GM12891 (cell line): ENCODE measurements at places on chromosomes 13 and 19.

DNA sequence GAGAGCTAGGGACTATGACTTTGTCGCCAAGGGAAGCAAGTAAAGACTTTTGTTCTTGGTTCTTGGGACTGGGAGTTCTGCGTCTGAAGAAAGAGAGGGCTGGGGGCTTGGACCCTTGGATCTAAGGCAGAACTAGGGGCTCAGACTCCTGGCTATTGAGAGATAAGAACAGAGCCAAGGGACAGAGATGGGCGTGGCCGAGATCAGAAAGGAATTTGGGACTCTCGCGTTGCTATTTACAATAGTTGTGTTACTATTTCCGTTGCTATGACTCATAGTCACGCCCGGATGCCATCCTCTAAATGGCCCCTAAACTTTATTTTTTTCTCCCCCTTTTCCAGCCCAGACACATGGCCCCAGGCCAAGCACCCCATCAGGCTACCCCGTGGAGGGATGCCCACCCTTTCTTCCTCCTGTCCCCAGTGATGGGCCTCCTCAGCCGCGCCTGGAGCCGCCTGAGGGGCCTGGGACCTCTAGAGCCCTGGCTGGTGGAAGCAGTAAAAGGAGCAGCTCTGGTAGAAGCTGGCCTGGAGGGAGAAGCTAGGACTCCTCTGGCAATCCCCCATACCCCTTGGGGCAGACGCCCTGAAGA lies 759 bp downstream of the PPP1R15A start:
- peak; percentile 47 for DNase-seq

- DNase-seq: no peak
Measured at GRCh38 chr13:80214050-80214449, 126.9 kb downstream of the SPRY2 start.

GRCh38 chr19:42540071-42540553 lies 11.8 kb upstream of the CEACAM1 start:
- DNase-seq: no peak

DNA sequence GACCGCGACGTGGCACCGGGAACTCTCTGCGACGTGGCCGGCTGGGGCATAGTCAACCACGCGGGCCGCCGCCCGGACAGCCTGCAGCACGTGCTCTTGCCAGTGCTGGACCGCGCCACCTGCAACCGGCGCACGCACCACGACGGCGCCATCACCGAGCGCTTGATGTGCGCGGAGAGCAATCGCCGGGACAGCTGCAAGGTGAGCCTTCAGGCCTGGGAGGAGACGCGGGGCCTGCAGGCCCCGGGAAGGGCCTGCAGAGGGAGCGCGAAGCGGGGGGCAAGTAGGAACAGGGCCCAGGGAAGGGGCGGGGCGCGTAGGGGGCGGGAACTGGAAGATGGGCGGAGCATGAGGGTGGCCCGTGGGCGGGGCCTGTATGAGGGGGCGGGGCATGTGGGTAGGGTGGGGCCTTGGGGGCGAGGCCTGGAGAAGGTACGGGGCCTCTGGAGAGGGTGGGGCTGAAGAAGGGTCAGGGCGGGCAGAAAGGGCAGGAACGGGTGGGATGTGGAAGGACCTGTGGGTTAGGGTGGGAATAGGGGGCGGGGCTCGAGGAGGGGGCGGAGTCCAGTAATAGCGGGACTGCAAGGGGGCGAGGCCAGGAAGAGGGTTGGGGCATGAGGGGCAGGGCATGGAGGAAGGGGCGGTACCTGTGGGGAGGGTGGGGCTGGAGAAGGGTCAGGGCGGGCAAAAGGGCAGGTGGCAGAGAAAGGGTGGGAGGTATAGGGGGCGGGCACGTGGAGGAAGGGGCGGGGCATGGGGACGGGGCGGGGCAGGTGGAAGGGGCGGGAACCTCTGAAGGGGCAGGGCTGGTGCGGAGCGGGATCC lies 2.5 kb downstream of the CFD start:
- no peak for DNase-seq

DNA sequence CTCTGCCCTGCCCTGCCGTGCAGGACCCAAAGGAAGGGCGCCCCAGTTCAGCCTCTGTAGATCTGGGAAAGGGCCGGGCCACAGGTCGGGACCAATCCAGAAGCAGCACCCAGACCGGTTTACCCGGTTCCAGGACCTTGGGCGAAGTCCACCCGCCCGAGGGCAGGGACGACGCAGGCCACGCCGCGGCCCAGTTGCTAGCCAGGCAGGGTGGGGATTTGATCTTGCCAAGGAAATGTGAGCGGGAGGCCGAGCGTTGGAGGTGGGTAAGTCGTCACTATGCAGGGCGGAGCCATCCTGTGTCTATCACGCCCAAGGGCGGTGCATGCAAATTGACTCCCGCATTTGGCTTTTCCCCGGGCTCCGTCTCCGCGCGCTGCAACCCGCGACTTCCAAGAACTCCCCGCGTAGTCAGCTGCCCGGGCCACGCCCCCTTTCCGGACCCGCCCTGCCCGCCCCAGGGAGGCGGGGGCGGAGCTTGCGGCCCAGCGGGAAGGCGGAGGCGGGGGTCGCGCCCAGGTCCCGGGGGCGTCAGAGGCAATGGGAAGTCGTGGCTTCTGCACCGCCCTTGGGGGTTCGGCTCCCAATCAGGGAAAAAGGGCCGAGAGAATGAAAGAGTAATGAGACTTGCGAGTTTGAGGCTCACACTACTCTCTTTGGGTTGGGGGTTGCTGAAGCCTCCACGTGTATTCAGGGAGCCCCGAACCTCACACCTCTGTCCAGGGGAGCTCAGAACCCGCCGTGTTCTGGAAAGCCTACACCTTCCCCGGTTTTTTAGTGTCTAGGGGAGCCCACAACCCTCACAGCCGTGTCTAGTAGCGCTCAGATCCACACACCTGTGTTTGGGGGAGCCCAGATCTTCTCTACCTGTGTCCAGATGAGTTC lies 12.8 kb downstream of the IER2 start:
- no peak for DNase-seq

DNA sequence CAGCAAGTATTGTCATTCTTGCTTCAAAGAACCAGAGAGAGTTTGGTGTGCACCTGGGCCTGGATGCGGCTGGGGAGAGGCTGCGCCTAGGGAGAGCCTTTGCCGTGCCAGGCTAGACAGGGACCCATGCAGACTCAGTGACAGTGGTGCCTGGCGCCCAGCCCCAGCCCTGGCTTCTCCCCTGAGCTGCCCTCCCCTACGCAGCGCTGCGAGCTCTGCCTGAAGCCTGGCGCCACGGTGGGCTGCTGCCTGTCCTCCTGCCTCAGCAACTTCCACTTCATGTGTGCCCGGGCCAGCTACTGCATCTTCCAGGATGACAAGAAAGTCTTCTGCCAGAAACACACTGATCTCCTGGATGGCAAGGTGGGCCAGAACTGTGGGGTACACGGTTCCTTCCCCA lies 12.0 kb downstream of the KMT2B start:
- DNase-seq: no peak

- DNase-seq: peak; percentile 29
Measured at GRCh38 chr13:25468325-25469168, 96.8 kb downstream of the ATP8A2 start.

- DNase-seq: no peak
Measured at GRCh38 chr19:35977446-35978222, 17.4 kb upstream of the SDHAF1 start.

- DNase-seq: no peak
Measured at GRCh38 chr13:29193083-29193482, 372.9 kb downstream of the MTUS2 start.

- no peak for DNase-seq
Measured at GRCh38 chr13:53079691-53080090, 51.1 kb downstream of the OLFM4 start.

DNA sequence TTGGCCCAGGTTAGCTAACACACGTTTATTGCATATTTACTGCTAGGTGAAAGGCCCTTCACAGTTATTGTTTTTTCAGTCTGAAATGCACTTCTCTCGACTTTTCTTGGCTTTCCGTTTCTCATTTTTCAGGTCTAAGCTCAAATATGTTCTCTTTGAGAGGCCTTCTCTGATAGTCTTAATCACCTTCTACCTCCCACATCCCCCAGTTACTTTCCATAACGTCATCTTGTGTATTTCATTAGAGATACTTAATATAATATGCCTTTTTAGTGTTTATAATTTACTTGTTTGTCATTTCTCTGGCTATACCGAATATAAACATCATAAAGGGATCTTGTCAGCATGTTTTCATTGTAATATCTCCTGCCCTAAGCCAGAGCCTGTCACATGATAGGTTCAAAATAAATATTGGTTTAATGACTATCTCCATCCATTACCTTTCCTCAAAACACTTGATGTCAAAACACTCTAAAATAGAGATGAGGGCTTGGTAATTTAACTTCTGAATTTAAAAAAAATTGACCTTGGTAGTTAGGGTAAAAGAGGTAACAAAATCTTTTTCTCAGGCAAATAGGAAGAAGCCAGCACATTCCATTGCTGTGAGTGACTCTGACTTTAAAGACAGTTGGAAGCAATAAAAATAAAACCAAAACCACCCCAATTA lies 168.6 kb upstream of the RFC3 start:
- no peak for DNase-seq

DNA sequence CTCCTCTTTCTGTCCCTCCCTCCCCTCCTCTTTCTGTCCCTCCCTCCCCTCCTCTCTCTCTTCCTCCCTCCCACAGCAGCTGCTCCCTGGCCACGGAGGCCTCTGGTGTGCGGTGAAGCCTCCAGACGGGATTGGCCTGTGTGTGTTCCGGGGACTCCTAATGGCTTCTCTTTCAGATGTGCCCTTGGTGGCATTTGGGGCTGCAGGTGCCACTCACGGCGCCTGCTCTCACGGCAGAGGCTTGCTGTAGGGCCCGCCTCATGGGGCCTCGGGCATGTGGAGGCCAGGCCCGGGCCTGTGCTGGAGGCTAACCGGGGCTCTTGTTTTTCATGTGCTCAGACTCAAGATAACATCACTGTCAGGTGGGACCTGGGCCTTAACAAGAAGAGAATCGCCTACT lies 20.9 kb downstream of the UPF1 start:
- no peak for DNase-seq

DNA sequence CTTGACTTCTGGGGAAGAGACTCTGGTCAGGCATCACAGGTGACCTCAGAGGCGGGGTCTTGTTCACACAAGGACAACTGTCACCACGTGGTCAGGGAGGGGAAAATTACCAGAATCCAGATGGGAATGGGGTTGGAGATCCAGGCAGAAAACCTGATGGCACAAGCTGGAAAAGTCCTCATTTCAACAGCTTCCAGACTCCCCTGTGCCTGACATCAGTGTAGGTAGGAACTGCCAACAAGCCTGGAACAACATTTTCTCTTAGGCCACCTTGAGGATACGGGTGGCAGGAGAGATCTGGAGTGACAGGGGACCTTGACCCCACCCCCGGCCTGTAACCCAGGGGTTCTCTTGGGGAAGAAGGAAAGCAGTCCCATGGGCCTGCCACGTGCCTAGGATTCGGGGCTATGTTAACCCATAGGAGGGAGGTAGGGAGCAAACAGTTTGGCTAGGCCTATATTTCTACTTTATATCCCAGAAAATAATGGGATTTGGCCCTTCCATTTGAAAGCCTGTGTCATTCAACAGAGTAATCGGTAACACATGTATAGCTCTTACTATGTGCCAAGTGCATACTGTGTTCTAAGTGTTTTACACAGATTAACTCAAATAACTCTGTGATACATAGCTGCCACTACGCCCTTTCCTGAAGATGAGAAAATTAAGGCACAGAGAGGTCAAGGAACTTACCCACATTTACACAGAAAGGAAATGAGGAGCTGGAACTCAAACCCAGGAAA lies 44.9 kb upstream of the C13orf42 start:
- no peak for DNase-seq

DNA sequence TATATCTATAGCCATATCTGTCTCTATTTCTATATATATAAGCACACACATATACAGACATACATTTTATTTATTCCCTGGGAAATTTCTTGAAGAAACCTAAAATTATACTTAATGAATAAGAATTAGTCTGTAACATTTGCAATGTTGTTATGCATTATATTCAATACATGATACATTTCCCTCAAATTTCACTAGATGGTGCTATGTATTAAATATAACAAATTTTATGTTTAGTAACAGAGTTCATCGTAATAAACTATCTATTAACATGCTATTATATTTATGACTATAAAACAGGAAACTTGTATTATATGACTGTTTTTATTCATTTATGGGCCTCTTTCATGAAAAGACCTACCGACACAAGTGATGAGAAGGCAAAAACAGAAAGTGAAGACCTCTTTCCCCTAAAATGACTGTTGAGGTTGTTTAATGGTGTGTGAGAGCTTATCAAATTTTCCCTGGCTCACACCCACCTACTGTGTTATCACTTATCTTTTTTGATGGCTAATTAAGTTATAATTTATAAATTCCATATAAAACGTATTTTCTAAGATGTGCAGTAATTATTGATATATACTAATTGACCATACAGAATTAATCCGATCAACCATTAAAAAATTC lies 881.9 kb downstream of the SLITRK6 start:
- no peak for DNase-seq

GRCh38 chr13:64305246-64305645 lies 2889.6 kb upstream of the PCDH20 start:
- no peak for DNase-seq

DNA sequence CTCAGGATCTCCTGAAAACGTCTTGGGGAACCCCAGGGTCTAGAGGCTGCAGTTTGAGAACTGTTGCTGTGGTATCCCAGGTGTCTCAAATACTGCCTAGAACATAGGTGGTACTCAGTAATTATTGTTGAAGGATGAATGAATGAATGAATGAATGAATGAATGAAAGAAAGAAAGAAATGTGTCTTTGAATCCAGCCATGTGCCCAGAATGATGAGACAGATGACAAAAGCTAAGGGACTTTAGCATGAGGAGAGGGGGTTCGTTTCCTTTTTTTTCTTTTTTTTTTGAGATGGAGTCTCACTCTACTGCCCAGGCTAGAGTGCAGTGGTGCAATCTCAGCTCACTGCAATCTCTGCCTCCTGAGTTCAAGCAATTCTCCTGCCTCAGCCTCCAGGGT lies 7.8 kb downstream of the LSR start:
- DNase-seq: no peak

DNA sequence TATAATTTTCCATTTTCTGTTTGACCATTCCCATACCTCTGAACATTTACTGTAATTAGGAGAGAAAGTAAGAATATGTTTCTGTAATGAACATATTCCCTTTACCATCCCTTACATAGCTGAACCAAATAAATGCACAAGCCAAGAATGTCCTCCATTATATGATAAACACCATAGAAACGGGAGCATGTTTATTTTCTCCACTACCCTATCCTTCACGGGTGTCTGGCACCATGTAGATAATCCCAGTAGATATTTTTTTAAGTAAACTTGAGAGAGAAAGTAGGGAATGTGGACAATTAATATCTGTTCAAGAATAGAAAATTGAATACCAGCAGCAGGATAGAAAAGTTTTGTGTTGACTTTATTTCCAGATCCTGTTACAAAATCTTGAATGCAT lies 928.4 kb downstream of the EFNB2 start:
- DNase-seq: no peak

- no peak for DNase-seq
Measured at GRCh38 chr19:21748088-21748487, 19.3 kb downstream of the ZNF100 start.
